Muscle of leg (tissue), 16 donors: ENCODE measurements at places on chromosomes 4 and X. TPM values are rescaled to one million over a fixed set of nuclear protein-coding genes. Genes with fewer than 3 reads are reported as not detected.
A peak's percentile ranks its signal among the peaks of the same experiment; 100 is the strongest.

DNA sequence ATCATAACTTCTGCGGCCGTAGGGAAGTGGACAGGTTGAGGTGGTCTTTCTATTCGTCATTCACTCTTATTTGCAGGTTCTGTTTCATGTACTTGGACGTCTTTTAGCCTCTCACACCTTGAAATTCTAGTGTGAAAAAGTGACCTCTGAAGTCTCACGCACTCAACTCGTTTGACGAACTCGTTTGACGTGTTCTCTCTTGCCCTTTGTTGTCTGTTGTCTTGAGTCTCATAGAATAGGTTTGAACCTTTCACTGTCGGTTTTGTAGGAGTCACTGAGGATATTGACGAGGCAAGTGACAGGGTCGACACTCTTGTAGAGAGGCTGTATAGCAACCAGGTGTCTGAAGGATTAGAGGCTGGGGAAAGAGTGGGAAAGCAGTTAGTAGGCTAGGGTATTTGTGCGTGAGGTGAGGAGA is 1.1 kb upstream of the PGRMC2 start:
- peak; percentile 45 for DNase-seq

DNA sequence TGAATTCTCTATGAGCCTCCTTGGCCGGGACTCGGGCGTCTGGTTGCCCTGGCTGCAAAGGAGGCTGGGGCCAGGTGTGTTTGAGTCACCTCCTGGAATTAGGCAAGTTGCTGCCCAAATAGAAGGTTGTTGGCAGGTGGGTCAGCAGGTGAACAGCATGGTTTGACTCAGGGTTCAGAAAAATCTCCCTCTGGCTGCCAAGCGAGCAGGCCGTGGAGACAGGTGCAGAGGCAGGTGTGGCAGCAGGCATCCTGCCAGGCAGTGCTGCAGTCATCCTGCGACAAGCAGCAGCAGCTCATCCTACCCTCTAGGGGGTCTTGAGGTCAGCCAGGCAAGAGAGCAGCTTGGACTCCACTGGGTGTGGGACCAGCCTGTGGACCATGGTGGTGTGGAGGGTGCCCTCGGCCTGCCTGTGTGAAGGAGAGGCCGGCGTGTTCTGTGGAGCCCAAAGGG is 8.2 kb downstream of the MSANTD1 start:
- no peak for DNase-seq

GRCh38 chr4:165838575-165838974 is 34.5 kb upstream of the TLL1 start:
- DNase-seq: peak; percentile 52

DNA sequence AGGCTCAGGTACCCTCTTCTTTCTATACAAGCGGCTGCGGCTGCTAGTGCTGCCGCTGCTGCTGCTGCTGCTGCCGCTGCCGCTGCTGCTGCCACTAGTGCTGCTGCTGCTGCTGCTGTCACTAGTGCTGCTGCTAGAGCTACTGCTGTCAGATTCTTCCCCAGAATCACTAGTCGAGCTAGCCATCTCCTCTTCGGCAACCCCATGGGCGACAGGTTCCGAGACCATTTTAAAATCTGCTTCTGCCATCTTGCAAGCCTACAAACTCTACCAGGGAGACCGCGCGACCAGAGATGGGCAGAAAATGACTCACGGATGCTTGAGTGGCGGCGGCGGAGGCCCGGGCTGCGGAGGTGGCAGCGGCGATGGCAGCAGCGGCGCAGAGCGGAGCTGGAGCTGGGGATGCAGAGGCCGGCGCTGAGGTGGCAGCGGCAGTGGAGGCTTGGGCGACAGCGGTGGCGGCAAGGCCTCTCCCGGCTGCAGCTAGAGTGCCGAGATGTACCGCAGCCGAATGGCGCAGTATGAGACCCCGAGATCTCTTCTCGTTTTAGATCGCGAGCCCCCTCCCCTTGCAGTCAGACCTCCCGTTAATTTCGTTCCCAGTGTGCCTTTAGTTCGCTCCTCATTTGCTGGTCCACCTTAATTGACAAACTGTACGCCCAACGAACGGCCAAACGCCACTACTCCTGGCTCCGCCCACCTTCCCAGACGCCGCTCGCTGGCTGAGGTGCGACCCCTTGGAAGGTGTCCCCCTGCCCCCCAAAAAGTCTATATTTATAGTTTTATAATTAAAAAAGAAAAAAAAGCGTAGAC is at the start of gene NAP1L3:
Gene NAP1L3, minus strand, starts transcription at position 523 of the 813 bp plus-strand sequence. Its CDS starts 274 bp downstream, at position 249.
- peak; percentile 95 for DNase-seq

GRCh38 chr4:128298852-128299251 is 11.2 kb upstream of the PGRMC2 start:
- no peak for DNase-seq

Gene JADE3
- 2.7 TPM for total RNA-seq

Gene PTCHD1
- 0.53 TPM for total RNA-seq

Gene ATP1B4
- 298 TPM for total RNA-seq

Gene DNAAF6
- not detected for total RNA-seq

Gene COL25A1
- 9.7 TPM for total RNA-seq

Gene FHL1
- total RNA-seq: 1,131 TPM
